ENCODE measurements at places on chromosomes 2 and 18.
A peak's percentile ranks its signal among the peaks of the same experiment; 100 is the strongest.

GRCh38 chr2:203732092-203732952, 25.9 kb downstream of the CD28 start:
- no peak for DNase-seq

DNA sequence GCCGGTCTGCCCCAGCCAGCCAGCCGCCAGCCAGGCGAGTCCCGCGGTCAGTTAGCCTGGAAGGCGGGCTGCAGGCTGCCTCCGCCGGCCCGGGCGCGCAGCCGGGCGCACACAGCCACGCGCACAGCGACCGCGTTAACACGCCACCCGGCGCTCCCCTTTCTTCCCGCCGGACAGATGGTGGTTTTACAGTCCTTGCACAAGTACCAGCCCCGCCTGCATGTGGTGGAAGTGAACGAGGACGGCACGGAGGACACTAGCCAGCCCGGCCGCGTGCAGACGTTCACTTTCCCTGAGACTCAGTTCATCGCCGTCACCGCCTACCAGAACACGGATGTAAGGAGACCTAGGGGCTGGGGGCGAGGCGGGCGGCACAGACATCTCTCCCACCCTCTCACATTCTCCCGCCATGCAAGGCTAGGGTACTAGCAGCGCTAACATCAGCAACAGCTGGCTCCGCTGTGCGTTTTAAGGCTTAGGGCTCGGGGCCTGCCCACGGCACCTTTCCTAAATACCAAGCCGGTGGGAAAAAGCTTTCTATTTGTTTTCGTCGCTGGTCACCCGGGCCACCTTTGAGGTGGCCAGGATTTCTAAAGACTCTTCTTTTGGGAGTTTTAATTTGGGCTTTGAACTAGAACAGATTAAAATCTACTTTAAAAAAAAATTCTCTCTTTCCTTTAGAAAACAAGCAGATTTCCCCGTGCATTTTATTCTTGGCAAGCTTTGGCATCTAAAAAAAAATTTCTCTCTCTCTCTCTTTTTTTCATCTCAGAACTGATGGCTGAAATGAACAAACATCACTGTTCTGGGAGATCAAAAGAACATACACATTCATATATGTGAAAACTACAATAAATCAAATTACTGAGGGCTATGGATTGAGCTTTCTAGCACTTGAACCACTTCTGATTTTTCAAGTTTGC, 2.9 kb downstream of the TBR1 start:
- no peak for DNase-seq

DNA sequence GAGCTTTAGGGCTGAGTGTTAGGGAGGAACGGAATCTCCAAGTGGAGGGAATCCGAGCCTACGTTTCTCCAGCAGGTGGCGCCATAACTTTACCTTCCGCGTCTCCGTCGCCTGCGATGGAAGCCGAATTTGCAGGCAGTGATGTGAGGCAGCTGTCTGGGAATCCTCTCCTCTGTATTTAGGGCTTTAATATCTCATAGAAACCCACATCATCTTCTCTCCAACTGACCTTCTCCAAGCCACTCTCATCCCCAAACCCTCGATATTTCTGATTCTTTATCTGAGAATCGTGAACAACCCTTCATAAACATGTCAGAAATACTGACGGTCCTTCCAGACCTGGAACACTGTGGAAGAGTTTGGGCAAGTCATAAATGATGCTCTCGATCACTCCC, 27.5 kb downstream of the SIX2 start:
- peak; percentile 74 for DNase-seq

DNA sequence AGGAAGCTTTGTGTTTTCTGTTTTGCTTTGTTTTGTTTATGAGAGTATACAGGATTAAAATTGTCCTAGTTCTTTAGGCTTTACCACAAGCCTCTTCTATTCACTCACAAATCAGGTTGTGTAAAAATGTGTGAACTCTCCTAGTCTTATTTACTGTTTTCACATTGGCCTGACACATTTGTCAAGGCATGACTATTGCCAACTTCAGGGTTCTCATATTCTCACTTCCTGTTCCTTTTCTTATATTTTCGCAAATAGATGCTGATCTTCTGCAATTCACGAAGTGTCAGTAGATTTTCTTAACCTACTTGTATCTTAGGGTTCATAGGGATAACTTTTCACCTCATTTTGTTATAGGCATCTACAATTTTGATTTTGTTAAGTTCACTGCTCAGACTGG, 67.1 kb downstream of the CCDC102B start:
- no peak for DNase-seq

- DNase-seq = no peak
These were observed 189.1 kb downstream of the TCF4 start for GRCh38 chr18:55398858-55399257.

DNA sequence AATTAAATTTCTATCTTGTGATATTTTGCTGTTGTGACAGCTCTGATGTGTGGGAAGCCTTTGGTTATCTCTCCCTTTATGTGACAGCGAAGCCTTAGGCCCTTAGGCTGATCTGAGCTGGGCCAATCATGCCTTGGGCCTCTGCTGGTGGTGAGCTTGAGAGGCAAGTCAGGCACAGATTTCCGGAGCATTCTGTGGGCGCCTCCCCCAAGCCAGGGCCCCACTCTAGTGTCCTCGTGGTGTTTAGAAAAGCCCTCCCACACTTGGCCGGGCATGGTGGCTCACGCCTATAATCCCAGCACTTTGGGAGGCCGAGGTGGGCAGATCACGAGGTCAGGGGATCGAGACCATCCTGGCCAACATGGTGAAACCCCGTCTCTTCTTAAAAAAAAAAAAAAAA, 239.8 kb downstream of the SH3RF3 start:
- DNase-seq = no peak

GRCh38 chr2:118723394-118723793, 124.1 kb downstream of the EN1 start:
- DNase-seq = peak; percentile 39

DNA sequence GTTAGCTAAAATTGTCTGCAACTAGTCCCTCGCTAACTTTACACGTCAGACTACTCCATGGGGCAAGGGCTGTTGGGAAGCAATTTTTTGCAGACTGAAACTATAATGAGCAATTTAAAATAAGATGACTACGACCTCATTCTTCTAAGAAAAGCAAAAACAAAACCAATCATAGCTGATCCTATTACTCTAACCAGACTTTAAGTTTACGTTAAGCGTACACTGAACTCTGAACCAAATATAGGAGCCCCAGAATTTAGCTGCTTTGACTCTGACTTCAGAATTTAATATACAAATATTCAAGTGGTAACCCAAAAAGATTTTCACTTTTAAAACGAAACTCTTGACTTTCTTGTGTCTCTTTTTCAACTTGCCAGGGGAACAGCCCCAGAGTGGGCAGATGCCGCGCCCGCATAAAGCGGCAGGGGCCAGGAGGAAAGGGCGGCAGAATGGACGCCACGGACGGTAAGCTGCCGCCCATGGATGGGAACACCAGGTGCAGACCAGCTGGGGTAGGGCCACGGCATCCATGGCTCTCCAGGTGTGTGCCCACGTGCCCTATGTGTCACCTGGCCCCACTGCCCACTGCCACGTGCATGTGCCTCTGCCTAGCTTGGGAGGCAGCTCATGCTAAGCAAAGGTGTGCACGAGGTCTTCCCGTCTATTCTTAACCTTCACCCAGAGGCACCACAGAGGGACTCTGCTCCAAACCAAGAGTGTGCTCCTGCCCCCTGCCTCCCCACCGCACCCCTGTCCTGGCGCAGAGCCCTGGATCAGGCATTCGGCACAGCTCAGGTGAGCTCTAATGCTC, 217.6 kb downstream of the HDAC4 start:
- no peak for DNase-seq

GRCh38 chr2:154193246-154193645, 321.5 kb downstream of the GALNT13 start:
- no peak for DNase-seq

GRCh38 chr2:23137166-23137565, 247.8 kb upstream of the KLHL29 start:
- DNase-seq = no peak

DNA sequence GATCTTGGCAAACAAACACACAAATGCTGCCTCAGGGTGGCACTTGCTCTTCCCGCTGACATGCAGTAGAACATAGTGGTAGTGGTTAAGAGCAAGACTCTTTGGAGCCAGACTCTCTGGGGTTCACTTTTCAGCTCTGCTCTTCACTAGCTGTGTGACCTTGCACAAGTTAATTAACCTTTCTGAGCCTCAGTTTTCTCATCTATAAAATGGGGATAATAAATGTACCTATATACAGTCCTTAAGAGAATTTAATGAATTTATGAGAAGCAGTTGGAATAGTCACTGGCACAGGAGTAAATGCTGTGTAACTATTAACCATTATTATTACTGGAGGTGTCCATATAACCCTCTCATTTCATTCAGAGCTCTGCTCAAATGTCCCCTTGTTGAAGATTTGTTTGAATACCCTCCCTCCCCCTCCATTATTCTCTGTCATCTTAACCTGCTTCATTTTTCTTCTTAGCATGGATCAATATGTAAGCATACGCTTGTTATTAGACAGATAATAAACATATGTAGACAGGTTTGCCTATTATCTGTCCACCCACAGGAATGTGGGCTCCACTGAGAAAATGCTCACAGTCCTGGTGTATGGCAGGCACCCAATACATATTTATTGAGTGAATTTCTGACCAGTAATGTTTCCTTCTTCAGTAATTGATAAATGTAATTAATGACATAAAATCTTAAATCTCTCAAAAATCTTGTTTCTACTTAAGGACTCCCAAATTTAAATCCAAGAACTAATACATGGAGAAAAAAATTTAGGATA, 64.5 kb downstream of the TSPYL6 start:
- DNase-seq = no peak

DNA sequence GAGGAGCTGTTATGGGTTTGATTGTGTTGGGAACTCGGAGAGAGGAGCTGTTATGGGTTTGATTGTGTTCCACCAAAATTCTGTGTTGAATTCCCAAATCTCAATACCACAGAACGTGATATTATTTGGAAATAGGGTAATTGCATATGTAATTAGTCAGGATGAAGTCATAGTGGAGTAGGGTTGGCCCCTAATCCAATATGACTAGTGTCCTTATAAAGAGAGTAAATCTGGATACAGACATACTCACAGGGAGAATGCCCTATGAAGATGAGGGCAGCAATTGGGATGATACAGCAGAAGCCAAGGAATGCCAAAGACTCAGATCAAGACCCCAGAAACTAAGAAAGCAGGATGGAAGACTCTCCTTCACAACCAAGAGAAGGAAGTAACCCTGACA, 1023.2 kb upstream of the ZEB2 start:
- no peak for DNase-seq

GRCh38 chr2:241965931-241966412, 96.4 kb downstream of the RTP5 start:
- DNase-seq = peak; percentile 99

DNA sequence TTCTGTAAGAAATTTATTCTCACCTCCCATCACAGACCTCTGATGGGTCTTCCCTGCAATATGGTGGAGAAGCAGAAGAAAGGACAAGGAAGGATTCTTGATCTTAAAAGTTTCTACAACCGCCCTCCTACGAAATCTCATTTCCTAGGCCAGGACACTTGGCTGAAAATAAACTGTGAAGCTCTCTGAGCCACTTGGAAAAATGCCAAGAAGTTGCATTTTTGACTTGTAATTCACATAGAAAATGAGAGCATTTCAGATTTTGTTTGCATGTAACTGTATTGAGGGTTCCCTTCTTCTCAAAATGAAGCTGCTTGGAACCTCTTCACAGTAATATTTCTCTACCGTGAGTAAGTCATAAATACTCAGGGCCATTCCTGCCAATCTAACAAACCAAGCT, 458.3 kb upstream of the SLC14A2 start:
- no peak for DNase-seq

DNA sequence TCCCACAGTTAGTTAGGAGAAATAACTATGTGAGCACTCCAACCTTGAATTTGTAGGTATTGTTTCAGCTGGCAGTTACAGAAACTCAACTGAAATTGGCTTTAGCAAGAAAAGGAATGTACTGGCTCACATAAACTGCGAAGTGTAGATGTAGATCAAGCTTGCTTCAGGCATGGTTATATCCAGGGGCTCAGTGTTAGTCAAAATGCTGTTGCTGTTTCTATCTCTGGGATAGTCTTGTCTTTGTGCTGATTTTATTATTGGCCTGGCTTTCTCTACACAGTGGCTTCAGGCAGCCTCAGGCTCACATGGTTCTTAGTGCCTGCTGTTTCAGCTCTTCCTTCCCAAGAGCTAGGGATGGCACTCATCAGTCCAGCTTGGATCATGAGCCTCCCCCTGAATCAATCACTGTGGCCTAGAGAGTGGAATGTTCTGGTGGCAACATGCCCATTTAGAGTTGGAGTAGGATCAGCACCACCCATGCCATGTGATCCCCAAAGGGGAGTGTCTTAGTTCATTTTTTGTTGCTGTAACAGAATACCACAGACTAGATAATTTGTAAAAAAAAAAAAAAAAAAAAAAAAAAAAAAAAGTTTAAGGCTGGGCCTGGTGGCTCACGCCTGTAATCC, 69.1 kb upstream of the FOXI3 start:
- no peak for DNase-seq

- no peak for DNase-seq
These were observed 491.8 kb downstream of the KCNJ3 start for GRCh38 chr2:155190342-155190741.

- no peak for DNase-seq
These were observed 20.5 kb downstream of the THAP4 start for GRCh38 chr2:241616168-241617125.

DNA sequence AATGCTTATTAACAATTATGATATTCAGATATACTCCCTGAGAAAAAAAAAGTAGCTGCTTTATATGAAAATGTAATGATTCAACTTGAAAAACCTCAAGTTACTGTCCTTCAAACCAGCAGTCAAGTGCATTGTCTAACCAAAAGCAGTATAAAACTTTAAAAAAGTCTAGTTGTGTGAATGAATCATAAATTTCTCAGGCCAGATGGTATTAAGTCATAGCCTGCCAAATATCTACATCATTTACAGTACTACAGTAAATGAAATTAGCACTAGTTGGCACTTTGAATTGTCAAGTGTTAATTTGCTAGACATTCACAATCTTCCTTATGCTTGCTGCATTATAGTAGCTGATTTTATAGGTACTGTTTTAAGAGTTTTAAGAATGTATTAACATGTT, 85.9 kb downstream of the CBLN2 start:
- DNase-seq = peak; percentile 53

GRCh38 chr2:128978212-128978611, 659.5 kb upstream of the HS6ST1 start:
- DNase-seq = no peak

DNA sequence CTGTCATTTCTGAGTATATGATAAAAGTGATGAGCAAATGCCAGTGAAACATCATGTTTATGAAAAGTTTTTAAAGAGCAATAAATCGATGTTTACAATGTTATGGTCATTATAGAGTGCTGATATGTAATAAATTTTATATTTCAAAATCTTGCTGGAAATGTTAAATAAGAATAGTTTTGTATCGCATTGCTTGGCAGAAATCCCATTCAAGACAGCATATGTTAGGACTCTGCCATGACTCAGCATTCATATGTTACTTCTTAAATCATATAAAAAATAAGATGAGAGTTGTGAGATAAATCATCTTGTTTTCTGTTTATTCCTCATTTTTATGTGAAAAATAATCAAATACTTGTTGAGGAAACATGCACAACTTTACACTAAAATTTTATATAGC, 949.9 kb upstream of the NRXN1 start:
- no peak for DNase-seq

- no peak for DNase-seq
These were observed 82.9 kb downstream of the NFATC1 start for GRCh38 chr18:79478484-79479115.

- no peak for DNase-seq
These were observed 99.4 kb upstream of the BCL11A start for GRCh38 chr2:60652832-60653340.
